ENCODE measurements at places on chromosomes 12 and 14. TPM values are rescaled to one million over a fixed set of nuclear protein-coding genes. Genes with fewer than 3 reads are reported as not detected.

KERA gene
- total RNA-seq = not detected

DNA sequence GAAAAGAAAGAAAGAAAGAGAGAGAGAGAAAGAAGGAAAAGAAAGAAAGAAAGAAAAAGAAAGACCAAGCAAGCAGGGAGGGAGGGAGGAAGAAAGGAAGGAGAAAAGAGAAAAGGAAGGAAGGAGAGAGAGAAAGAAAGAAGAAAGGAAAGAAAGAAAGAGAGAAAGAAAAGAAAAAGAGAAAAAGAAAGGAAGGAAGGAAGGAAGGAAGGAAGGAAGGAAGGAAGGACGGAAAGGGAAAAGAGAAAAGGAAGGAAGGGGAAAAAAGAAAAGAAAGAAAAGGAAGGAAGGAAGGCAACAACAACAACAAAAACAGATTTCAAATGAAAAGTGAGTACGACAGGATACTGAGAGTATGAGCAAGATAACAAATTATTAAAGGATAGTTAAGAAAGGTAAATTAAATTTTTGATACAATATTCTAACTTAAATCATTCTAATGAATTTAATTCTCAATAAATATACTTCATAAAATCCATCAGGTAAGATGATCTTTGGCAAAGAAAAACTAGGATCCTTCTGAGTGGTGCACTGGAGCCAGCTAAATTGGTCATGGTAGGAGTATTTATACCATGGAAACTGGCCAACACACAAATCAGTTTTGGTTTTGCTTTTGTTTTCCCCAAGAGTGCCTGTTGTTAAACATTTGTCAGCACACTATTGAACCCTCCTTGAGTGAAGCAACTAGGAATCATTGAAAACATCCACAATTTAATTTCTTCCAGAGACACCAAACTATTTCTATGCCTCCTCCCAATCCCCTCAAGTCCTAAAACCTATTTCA is 56.1 kb upstream of the DYRK2 start:
- H3K27me3 ChIP-seq = no peaks in the 10 kb centered on the region
- peak; percentile 66 for DNase-seq

DNA sequence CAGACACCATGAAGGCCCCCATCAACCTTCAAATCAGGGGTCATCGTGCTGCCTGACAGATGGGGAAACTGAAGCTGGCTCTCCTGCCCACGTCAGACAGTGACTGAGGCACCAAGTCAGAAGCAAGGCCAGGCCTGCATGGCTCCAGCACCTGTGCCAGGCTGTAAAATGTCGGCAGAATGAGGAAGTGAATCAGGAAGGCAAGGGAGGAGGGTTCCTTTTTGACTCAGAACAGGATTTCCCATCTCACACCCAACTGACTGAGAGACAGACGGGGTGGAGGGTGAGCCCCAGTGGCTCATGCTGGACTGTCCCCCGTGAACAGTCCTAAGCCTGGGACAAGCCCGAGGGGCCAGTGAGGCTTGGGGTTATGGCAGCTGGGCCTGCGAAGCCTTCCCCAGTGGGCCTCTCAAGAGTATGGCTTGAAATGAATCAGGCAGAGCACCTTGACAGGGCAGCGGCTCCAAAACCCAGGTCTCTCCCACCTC is 20.9 kb downstream of the SYNE3 start:
- DNase-seq = no peak
- H3K27ac ChIP-seq = no peak overlapping the region
- H3K27me3 ChIP-seq = no peaks in the 10 kb centered on the region
- H3K36me3 ChIP-seq = no peaks in the 10 kb centered on the region
- H3K4me1 ChIP-seq = peaks cover under 1% of the 10 kb centered on the region
- H3K4me3 ChIP-seq = no peak overlapping the region

- no peaks in the 10 kb centered on the region for H3K4me1 ChIP-seq
- no peaks in the 10 kb centered on the region for H3K36me3 ChIP-seq
- DNase-seq = no peak
- H3K4me3 ChIP-seq = no peak overlapping the region
- no peak overlapping the region for H3K27ac ChIP-seq
Measured at GRCh38 chr12:109618082-109618481, 44.5 kb downstream of the MVK start.

- H3K27me3 ChIP-seq = no peaks in the 10 kb centered on the region
- peak; percentile 22 for DNase-seq
- peaks cover 52% of the 10 kb centered on the region for H3K36me3 ChIP-seq
- no peaks in the 10 kb centered on the region for H3K4me1 ChIP-seq
Measured at GRCh38 chr12:71639341-71639760, 24.3 kb downstream of the ZFC3H1 start.

Measured in PC-3 (cell line).